ENCODE measurements at places on chromosomes 1 and 21.

- DNase-seq = no peak
These were observed 289.4 kb upstream of the ESRRG start for GRCh38 chr1:217012659-217013058.

DNA sequence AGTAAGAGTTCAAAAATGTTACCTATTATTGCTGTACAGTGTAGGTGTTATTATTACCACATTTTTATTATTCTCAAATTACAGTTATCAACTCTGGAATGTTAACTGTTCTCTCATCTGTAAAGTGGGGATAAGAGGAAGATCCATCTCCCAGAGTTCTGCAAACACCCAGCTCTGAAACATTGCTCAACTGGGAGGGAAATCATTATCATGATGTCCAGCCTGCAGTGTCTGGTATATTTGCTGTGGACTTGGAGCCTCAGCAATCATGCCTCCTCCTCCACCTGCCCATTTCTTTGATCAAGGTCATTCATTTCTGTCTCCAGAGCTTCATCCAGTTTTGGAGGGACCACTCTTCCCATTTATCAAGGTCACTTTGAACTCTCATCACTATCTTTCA, 39.4 kb downstream of the C8A start:
- no peak for DNase-seq

GRCh38 chr21:42248783-42249597, 30.1 kb downstream of the ABCG1 start:
- no peak for DNase-seq

DNA sequence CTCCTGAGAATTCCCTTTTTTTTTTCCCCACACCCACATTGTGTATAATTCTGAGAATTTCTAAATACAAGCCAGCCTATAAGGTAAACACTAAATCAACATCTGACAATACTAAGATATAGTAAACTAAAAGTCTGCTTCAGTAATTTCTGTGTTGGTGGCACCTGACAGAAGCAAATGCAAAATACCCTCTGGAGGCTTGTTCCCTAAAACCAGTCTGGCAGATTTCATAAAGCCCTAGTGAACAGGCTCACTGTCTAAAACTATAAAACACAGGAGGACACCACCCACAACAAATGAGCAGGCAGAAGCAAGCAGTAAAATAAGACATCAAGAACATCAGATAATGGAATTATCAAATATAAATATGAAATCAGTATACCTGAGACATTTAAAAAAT, 11.5 kb downstream of the TRIM33 start:
- no peak for DNase-seq

Data from prostate gland (tissue), 2 donors.